ENCODE measurements at places on chromosomes 11 and 22.

- no peak for DNase-seq
These were observed 9.2 kb upstream of the P2RY6 start for GRCh38 chr11:73262851-73263495.

DNA sequence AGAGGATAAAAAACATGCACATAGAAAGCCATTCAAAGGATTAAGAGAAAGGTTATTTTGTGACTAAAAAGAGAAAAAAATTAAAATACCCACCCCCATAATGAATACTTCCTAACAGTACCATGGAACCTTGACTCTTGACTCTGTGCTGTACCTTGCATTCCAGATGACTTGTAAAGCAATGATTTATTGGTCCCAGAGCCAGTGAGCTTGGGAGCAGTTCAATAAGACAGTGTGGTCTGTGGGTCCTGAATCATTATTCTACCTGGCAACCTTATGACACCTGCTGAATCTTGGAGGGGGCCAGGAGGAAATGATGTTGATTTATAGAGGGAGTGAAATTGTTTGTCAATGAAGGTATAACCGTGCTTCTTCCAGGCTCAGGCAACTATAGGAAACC, 34.2 kb upstream of the PAX6 start:
- DNase-seq: no peak

DNA sequence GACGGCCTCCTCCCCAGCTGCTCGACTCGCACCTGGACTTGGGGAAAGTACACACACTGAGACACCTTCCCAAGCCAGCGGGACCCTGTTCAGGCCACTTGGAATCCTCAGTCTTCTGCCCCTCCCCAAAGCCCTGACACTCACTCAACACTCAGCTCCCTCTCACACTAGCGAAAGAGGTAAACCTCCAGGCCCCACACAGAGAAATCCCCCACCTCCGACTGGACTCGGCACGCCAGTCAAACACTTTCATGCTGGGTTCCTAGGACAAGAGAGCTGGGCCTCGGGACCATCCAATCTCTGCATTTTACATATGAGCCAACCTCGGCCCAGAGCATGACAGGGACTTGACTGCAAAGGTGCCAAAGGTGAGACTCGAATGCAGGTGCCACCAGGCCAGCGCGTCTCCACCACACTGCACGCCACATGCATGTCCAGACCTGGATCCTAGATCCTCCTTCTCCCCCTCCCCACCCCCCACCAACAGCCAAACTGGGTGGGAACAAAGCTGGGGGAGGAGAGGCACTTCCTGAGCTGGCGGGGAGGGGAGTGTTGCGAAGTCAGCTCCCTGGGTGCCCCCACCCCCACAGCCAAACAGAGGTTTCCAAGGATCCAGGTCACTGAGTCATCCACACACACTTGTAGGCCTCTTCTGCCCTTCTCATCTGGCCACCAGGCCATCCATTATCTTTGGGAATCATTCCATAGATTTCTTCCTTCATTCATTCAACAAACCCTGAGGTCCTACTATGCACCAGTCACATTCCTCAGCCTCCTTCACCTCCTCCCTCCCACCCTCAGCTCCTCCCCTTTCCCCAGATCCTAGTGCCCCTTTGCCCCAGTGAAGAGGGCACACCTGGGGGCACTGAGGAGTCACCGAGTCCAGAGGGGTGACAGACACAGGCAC, 10.7 kb upstream of the CD5 start:
- DNase-seq: no peak

DNA sequence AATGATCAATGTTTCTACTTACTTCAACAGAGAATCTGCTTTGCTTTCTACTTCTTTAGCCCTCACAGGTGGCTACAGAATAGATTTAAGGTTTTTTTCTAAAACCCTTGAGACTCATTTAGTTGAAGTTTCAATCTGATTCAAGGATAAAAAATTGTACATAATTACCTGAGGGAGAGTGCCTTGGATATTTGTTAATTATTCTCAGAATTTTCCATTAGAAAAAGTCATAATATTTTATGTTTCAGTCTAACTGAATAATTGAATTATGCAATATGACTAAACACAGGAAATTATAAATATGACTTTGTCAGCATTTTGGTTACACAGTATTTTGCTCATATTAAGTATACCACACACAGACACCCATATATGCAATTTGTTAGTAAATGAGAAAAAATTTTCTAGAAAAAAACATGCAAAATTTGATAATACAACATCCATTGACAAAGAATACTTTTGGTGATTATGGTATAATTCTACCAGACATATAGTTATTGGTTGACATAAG, at the start of gene OR8J3:
Gene OR8J3, minus strand, starts transcription at position 51 of the 511 bp plus-strand sequence. CDS start 2,483 bp downstream, outside the sequence.
- DNase-seq: no peak

DNA sequence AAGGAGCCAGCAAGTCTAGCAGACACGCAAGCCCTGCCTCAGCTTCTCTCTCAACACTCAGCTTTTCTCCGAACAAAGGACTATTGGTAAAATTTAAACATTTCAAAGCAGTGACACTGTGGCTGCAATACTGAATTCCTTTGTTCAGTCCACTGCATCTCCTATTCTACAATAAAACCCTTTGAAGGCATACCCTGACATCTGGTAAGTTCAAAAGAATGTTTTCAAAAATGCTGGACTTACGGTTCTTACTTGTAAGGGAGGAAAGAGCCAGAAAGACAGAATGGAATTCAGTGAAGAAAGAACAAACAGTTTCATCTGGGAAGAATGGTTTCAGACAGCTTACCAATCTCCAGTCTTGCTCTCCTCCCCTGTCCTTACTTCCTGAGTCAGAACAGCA, 12.7 kb upstream of the OR8K1 start:
- no peak for DNase-seq

- no peak for DNase-seq
These were observed 117.4 kb downstream of the RRM1 start for GRCh38 chr11:4211991-4212390.

DNA sequence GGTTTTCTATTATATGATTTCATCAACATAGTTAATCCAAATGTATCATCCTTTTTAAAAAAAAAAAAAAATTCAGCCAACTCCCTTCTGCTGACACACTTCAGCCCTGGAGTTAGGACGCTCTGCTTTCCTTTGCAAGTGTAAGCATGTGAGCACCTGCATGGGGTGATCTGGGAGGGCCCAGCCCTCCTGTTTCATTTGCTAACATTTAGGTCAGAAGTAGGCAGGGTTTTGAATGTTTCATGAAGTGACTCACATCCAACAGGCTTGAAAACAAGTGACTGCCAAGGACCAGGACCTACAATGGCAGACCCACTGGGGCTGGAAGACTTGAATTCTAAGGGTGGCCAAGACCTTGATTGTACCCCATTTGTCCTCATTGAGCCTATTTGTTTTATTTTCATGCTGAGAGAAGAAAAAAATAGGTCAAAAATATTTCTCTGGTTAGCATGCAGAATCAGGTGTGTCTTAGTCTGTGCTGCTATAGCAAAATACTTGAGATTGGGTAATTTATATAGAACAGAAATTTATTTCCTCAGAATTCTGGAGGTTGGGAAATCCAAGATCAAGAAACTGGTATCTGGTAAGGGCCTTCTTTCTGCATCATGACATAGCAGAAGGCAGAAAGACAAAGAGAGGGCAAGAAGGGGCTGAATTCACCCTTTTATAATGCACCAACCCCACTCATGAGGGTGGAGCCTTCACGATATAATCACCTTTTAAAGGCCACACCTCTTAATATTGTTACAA, 137.6 kb downstream of the CD44 start:
- peak; percentile 2 for DNase-seq

- DNase-seq: no peak
These were observed 86.7 kb upstream of the IZUMO1R start for GRCh38 chr11:94217705-94218104.

DNA sequence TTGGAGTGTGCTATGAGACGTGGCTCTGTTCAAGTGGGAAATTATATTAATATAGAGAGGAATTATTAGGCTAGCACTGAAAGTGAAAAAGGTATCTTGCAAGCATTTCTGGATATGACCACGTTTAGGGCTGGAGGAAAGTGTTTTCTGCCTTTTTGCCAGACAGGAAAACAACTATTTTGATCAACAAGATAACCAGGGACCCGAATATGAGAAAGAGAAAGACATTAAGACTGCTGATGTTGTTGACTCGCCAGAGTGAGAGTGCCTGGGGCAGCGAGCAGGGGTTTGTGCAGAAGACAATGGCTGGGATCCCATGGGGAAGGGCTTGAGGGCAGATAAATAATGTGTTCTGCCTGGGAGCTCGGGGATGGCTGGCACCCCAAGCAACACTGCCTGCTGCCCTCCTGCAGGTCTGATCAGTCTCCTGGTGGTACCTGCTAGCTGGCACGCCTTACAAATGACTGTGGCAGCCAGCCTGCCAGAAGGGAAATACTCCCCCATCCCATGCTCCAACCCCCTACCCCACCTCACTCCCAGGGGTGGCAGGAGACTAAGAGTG, 23.1 kb upstream of the CHST1 start:
- DNase-seq: no peak

DNA sequence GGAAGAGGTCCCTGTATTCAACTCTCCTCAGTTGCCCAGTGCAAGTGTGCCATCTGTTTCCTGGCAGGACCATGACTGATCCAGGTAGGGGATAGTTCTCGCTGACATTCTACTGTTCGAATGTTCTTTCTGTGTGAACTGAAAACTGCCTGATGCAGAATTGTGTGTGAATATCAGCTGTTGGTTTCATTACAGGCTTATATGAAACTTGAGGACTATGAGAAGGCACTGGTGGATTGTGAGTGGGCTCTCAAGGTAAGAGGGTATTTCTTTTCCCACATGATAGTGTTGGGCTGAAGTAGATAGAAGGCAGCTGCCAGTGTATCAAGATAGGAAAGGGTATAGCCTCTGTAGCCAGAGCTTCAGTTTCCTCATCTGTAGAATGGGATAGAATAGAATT, 15.3 kb downstream of the TTC12 start:
- DNase-seq: no peak

DNA sequence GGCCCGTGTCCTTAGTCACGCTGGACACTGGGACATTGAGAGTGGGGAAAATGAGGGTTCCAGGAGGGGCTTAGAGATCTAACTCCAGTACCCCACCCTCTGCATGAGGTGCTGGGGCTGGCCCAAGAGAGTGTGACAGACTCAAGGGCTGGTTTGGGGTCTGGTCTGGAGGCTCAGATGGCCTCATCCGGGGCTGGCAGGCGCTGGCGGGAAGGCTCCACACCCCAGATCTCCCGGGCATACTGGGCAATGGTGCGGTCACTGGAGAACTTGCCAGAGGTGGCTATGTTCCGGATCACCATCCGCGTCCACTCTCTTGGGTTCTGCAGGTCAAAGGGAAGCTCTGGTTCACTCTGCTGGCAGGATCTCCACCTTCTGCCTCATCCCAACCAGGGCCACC, 2.5 kb upstream of the RASGRP2 start:
- DNase-seq: no peak

DNA sequence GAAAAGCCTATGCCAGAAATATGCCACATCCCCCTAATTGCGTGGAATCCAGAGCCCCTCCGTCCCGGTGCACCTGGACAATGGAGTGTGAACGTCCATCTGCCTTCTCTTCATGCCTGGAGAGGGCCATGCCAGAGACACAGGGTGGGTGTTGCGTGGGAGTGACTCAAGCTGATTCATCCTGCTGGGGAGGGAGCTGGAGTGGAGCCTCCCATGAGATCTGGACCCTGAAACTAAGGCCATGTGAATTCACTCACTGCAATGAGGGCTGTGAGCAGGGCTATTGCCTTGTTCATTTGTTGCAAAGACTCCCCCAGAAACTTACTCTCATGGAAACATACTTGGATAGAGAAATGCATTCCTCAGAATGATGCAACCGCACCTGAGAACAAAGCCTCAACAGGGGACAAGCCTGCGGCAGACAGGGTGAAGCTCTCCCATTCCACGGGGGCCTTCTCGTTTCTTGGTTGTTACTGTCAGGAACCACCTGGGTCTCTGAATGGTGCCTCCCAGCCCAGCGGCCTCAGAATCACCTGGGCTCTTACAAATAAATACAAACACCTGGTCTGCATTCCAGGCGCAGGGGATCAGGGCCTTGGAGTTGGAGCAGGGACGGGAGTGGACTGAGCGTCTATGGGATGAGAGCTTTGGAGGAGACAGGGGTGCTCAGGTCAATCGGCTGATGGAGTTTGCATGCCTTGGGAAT, 1031.2 kb downstream of the BRD1 start:
- DNase-seq: no peak

- DNase-seq: no peak
These were observed 77.6 kb downstream of the PACSIN2 start for GRCh38 chr22:42937164-42937843.

- no peak for DNase-seq
These were observed 24.3 kb downstream of the CD6 start for GRCh38 chr11:60995798-60996197.

- no peak for DNase-seq
These were observed 960.9 kb upstream of the FAT3 start for GRCh38 chr11:91263496-91264365.

GRCh38 chr11:127902382-127902781, 685.0 kb downstream of the ETS1 start:
- DNase-seq: no peak

DNA sequence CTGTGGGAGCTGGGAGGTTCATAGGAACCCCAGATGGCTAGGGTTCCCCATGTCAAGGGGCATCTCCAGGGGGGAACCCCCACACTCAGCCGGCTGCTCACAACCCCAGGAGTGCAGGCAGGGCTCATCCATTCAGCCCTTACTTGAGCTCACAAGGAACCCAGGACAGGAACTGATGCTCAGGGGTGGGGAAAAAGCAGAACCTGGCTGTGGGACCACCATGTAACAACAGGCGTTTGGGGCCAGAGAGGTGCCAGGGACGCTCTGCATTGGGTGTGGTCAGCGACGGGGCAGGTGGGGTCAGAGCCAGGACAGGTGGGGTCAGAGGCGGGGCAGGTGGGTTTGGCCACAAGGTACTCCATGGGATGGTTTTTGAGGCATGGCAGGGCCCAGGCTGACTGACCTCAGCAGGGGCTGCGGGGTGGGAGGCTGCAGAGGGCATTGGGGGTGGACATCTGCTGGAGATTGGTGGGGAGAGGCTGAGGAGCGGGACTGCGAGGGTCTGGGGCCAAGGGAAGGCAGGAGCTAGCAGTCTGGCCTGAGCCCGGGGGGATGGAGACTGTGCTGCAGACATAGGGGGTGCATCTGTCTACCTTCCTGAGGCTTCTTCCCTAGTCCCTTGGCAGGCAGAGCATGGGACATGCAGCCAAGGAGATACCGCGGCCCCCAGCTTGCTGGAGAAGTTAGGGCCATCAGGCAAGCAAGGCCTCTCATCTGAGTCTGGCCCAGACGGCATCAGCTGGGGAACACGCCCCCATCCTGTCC, 34.0 kb upstream of the CARS1 start:
- no peak for DNase-seq

DNA sequence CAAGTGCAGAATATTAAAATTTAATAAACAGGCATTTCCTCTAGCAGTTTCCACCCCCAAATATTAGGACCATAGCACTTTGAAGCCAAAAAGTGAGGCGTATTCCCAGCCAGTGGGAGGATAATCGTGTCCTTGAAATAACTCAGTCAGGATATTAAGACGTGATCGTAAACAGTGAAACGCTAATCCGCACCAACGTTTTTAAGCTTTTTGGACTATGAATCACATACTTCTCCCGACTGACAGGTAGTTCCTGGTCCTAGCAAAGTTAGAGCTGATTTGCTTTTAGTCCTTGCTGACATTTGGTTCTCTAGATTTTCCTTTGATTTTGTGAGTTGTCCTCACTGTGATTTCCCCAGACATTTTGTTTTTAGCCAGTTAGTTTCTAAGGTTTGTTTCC, 197.1 kb upstream of the ARHGAP20 start:
- DNase-seq: no peak
